Prostate gland (tissue), 2 donors: ENCODE measurements at places on chromosomes 1 and 21. TPM values are rescaled to one million over a fixed set of nuclear protein-coding genes. Genes with fewer than 3 reads are reported as not detected.
A peak's percentile ranks its signal among the peaks of the same experiment; 100 is the strongest.

- H3K36me3 ChIP-seq = no peaks in the 10 kb centered on the region
- H3K27me3 ChIP-seq = no peaks in the 10 kb centered on the region
These were observed 302.4 kb downstream of the PTGER3 start for GRCh38 chr1:70745199-70745598.

DNA sequence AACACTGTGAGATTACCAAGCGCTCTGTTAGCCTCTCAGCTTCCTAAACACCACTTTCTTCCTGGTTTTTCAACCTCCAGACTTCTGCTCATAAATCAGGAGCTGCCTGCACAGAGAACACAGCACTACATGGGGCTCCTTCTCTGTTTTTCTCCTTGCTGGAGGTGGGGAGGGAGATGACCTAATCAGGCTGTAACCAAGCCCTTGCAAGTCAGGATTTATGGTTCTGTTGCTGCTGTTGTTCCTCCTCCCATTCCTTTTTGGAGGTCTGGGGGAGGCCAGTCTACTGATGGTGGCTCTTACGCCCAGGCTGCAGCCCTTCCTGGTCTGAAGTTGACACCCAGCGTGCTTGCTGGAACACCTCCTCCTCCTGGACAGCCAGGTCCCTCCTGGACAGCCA lies 80.9 kb upstream of the AJAP1 start:
- H3K36me3 ChIP-seq = no peaks in the 10 kb centered on the region
- no peak overlapping the region for H3K27ac ChIP-seq
- H3K27me3 ChIP-seq = peaks cover 4% of the 10 kb centered on the region
- DNase-seq = no peak
- H3K4me1 ChIP-seq = no peaks in the 10 kb centered on the region
- H3K4me3 ChIP-seq = no peak overlapping the region

GRCh38 chr1:194227161-194227560 lies 1040.7 kb upstream of the B3GALT2 start:
- H3K27me3 ChIP-seq = no peaks in the 10 kb centered on the region
- H3K36me3 ChIP-seq = no peaks in the 10 kb centered on the region
- no peaks in the 10 kb centered on the region for H3K4me1 ChIP-seq
- H3K4me3 ChIP-seq = no peak overlapping the region
- no peak overlapping the region for H3K27ac ChIP-seq

- H3K27ac ChIP-seq = no peak overlapping the region
- no peaks in the 10 kb centered on the region for H3K27me3 ChIP-seq
- no peaks in the 10 kb centered on the region for H3K4me1 ChIP-seq
- no peaks in the 10 kb centered on the region for H3K36me3 ChIP-seq
- DNase-seq = peak; percentile 11
These were observed 14.1 kb downstream of the F5 start for GRCh38 chr1:169572187-169572586.

GRCh38 chr1:236514703-236515442 lies 8.9 kb upstream of the LGALS8 start:
- H3K4me1 ChIP-seq = peaks cover 5% of the 10 kb centered on the region
- no peak overlapping the region for H3K27ac ChIP-seq
- no peaks in the 10 kb centered on the region for H3K27me3 ChIP-seq

DNA sequence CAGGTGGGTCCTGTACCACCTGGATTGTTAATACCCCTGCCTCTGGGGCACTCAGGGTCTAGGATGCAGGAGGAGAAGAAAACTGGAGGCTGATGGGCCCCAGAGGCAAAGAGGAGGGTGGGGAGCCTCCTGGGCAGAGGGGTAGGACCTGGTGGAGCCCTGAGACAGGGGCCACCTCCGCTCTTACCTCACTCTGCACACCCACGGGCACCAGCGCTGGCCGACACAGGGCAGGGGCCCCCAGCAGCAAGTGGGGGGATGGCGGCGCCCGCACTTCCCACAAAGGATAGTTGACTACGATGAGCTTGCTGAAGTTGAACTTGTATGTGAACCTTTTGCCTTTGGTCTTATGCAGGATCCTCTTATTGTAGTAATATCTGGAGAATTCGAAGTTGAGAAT lies 1.1 kb downstream of the ETV3L start:
- no peak overlapping the region for H3K27ac ChIP-seq
- H3K4me1 ChIP-seq = no peaks in the 10 kb centered on the region
- H3K4me3 ChIP-seq = no peak overlapping the region
- DNase-seq = no peak
- H3K36me3 ChIP-seq = no peaks in the 10 kb centered on the region
- no peaks in the 10 kb centered on the region for H3K27me3 ChIP-seq

- no peak for DNase-seq
- no peaks in the 10 kb centered on the region for H3K36me3 ChIP-seq
- H3K27me3 ChIP-seq = no peaks in the 10 kb centered on the region
- H3K4me3 ChIP-seq = no peak overlapping the region
- H3K4me1 ChIP-seq = no peaks in the 10 kb centered on the region
- no peak overlapping the region for H3K27ac ChIP-seq
These were observed 7.0 kb downstream of the CD53 start for GRCh38 chr1:110879758-110880606.

DNA sequence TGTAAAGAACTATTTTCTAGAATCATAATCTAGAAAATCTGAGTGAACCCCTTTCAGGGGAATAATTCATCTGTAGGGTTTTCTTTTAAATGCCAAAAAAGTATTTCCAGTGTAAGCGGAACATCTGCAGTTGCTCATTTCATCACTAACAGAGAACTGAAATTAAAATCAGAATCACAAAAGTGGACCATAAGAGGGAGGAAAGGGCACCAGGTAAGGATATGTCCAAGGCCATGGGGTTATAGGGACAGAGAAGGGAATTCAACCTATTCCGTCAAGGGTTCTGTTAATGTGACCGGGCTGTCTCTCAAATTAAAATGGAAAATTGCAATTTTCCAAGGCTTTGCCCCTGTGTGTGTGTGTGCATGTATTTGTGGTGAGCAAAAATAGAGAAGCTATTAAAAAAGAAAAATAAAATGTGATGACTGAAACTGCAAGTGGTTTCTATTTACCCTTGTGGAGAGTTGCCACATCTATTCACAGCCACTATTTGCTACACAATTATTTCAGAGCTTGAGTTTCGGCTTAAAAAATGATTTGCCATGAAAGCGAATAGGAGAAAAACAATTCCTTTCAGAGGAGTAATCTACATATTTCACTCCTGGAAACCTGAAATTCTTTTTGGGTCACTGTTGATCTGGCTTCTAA lies 53.1 kb downstream of the APP start:
- no peak for DNase-seq
- no peak overlapping the region for H3K4me3 ChIP-seq
- H3K36me3 ChIP-seq = no peaks in the 10 kb centered on the region
- no peaks in the 10 kb centered on the region for H3K27me3 ChIP-seq
- no peak overlapping the region for H3K27ac ChIP-seq

DNA sequence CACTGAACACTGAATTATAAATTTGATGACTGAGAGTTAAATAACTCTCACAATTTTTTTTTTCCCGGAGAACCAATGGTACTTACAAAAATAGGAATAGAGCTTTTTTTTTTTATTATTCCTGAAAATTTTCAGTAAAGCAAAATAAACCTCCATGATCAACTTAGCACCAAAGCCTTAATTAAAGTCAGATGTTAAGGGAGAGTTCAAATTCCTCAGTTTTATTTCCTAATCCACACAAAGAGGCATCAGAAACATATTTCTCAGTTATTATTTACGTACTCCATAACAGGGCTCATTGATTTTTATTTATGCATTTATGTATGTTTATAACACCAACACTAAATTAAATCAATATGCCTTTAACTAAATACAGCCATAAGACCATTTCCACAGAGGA lies 55.5 kb downstream of the PLPPR5 start:
- H3K36me3 ChIP-seq = no peaks in the 10 kb centered on the region
- no peak for DNase-seq
- H3K4me3 ChIP-seq = no peak overlapping the region

GRCh38 chr1:28902738-28903137 lies 11.6 kb upstream of the EPB41 start:
- no peaks in the 10 kb centered on the region for H3K4me1 ChIP-seq
- H3K27me3 ChIP-seq = no peaks in the 10 kb centered on the region
- no peaks in the 10 kb centered on the region for H3K36me3 ChIP-seq
- H3K4me3 ChIP-seq = no peak overlapping the region
- DNase-seq = no peak

DNA sequence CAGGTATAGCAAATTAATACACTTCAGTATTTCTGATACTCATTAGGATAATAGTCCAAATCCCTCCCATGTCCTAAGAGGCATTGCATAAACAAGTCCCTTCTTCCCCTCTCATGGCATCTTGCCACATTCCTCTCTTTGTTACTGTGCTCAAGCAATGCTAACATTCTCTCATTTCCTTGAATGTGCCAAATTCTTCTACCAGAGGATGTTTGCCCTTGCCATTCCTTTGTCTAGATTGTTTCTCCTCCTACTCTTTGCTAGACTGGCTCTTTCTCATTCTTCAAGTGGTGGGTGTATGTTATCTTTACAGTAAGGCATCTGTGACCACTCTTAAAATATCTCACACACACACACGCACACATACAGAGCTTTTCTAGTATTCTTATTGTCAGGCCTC lies 621.0 kb upstream of the CXADR start:
- H3K27me3 ChIP-seq = no peaks in the 10 kb centered on the region
- no peaks in the 10 kb centered on the region for H3K36me3 ChIP-seq
- H3K27ac ChIP-seq = no peak overlapping the region

DNA sequence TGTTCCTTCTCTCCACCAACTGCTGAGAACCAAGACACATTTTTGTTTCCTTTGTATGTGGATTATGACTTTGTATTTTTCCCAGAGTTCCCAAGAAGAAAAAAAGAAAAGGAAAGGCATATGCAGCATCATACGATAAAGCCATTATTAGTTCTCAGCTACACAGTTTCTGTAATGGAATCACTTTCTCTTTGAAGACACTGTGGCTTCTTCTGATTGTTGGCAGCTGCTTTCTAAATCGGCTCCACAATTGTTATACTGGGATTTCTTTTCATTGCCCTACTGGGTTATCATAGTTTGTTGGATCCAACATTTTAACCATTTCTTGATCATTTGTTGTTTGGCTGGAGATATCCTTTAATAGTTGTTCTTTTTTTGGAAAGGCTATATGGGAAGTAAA lies 89.5 kb upstream of the HIVEP3 start:
- no peak for DNase-seq
- no peaks in the 10 kb centered on the region for H3K27me3 ChIP-seq
- H3K36me3 ChIP-seq = no peaks in the 10 kb centered on the region
- H3K27ac ChIP-seq = no peak overlapping the region

GRCh38 chr21:45383615-45384201 lies 21.3 kb upstream of the COL18A1 start:
- no peaks in the 10 kb centered on the region for H3K27me3 ChIP-seq
- H3K27ac ChIP-seq = no peak overlapping the region
- H3K4me3 ChIP-seq = no peak overlapping the region
- H3K36me3 ChIP-seq = no peaks in the 10 kb centered on the region

DNA sequence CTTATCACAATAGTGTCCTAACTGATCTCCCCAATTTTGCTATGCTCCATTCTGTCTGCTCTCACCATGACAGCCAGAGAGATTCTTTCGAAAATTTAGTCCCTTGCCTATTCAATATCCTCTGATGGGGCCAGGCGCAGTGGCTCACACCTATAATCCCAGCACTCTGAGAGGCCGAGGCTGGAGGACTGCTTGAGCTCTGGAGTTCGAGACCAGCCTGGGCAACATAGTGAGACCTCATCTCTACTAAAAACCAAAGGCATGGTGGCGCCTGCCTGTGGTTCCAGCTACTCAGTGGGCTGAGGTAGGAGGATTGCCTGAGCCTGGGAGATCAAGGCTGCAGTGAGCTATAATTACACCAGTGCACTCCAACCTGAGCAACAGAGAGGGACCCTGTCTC lies 16.1 kb upstream of the PDZK1IP1 start:
- H3K4me3 ChIP-seq = no peak overlapping the region
- H3K36me3 ChIP-seq = no peaks in the 10 kb centered on the region
- DNase-seq = no peak
- H3K4me1 ChIP-seq = no peaks in the 10 kb centered on the region
- no peak overlapping the region for H3K27ac ChIP-seq

GRCh38 chr1:230371923-230372703 lies 54.0 kb downstream of the PGBD5 start:
- H3K27me3 ChIP-seq = no peaks in the 10 kb centered on the region
- DNase-seq = no peak
- H3K4me1 ChIP-seq = no peaks in the 10 kb centered on the region
- H3K4me3 ChIP-seq = no peak overlapping the region
- no peak overlapping the region for H3K27ac ChIP-seq

- peak overlapping the region; percentile 95 for H3K4me3 ChIP-seq
- H3K27ac ChIP-seq = peak overlapping the region; percentile 98
- peak; percentile 68 for DNase-seq
- H3K4me1 ChIP-seq = no peaks in the 10 kb centered on the region
These were observed 615 bp downstream of the CLIC4 start for GRCh38 chr1:24745711-24746413.

- no peak for DNase-seq
- no peak overlapping the region for H3K4me3 ChIP-seq
- no peaks in the 10 kb centered on the region for H3K36me3 ChIP-seq
- H3K4me1 ChIP-seq = no peaks in the 10 kb centered on the region
- no peaks in the 10 kb centered on the region for H3K27me3 ChIP-seq
These were observed 288.5 kb downstream of the NFIA start for GRCh38 chr1:61370913-61371279.

- H3K4me1 ChIP-seq = peaks cover 4% of the 10 kb centered on the region
- peak overlapping the region; percentile 64 for H3K4me3 ChIP-seq
- peak overlapping the region; percentile 76 for H3K27ac ChIP-seq
- peak; percentile 26 for DNase-seq
- H3K36me3 ChIP-seq = no peaks in the 10 kb centered on the region
These were observed 832 bp downstream of the HCN3 start for GRCh38 chr1:155277902-155278688.

DNA sequence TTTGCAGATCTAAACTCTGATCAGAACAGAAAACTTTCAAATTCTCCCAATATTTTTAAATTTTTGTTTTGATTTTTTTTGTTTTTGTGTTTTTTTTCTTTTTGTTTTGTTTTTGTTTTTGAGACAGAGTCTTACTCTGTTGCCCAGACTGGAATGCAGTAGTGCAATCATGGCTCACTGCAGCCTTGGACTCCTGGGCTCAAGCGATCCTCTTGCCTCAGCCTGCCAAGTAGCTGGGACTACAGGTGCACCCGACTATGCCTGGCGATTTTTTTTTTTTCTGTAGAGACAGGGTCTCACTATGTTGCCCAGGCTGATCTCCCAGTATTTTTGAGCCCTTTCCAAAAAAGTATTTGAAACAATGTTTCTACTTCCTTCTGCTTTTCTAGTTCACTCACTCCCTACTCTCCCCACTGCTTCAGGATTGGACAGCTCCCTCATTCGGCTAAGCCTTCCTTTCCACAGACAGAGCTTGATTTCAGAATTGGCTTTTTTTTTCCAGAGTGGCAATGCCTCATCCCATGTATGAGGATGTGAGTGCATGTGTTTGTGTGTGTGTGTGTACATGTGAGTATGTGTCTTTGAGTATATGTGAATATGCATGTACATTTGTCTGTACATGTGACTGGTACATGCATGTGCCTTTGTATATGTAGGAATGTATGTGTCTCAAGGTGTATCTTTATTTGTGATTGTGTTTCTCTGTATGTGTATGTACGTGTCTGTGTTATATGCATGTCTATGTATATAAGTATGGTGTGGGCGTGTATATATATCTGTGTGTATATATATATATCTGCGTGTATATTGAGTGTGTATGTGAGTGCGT lies 11.9 kb downstream of the LHX4 start:
- DNase-seq = no peak
- H3K27ac ChIP-seq = no peak overlapping the region
- H3K4me3 ChIP-seq = no peak overlapping the region
- H3K4me1 ChIP-seq = no peaks in the 10 kb centered on the region

GJC2 gene
- 1.9 TPM for total RNA-seq

CHIA gene
- not detected for total RNA-seq

TCP10L gene
- 17.8 TPM for total RNA-seq

CYP4A22 gene
- total RNA-seq = not detected

POU3F1 gene
- 3.4 TPM for total RNA-seq

NPL gene
- total RNA-seq = 2.2 TPM

DIRAS3 gene
- 2.8 TPM for total RNA-seq

KRTAP12-4 gene
- total RNA-seq = not detected
